ENCODE measurements at places on chromosomes 3 and 15.

DNA sequence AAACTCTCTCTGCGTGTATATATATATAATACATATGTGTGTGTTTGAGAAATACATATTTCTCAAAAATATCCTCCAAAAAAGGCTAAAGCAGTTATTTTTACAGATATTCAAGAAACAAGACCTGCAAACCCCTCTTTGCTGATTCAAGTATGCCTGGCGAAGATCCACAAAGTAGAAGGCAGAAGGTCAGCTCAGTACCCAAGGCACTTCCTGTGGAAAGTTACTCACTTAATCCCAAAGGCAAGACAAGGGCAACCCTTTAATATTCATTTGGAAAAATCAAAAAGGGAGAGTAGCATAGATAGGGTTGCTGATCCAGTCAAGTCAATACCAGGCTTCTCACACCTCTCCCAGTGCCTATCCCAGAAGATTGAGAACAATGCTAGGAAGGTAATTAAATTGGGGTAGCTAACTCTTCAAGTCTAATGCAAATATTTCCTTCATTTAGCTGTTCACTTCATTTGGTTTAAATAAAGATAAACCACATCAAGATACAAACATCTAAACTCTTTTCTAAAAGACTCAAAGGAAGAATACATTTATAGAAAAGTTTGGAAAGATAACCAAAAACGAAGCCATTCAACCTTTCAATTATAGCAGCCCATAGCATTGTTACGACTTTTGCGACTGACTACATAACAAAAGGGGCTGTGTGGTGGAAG, 7.2 kb downstream of the COX17 start:
- peaks cover 80% of the 10 kb centered on the region for H3K36me3 ChIP-seq
- H3K27ac ChIP-seq: peak overlapping the region; percentile 69
- H3K4me3 ChIP-seq: no peak overlapping the region
- no peaks in the 10 kb centered on the region for H3K27me3 ChIP-seq

- peaks cover 7% of the 10 kb centered on the region for H3K4me1 ChIP-seq
- DNase-seq: no peak
- no peak overlapping the region for H3K27ac ChIP-seq
- H3K4me3 ChIP-seq: no peak overlapping the region
- no peaks in the 10 kb centered on the region for H3K27me3 ChIP-seq
Observed at GRCh38 chr3:187888701-187889100, 143.4 kb upstream of the BCL6 start.

- no peaks in the 10 kb centered on the region for H3K4me1 ChIP-seq
- no peaks in the 10 kb centered on the region for H3K36me3 ChIP-seq
- H3K4me3 ChIP-seq: no peak overlapping the region
- no peak overlapping the region for H3K27ac ChIP-seq
Observed at GRCh38 chr3:53773611-53774368, 72.4 kb downstream of the CHDH start.

DNA sequence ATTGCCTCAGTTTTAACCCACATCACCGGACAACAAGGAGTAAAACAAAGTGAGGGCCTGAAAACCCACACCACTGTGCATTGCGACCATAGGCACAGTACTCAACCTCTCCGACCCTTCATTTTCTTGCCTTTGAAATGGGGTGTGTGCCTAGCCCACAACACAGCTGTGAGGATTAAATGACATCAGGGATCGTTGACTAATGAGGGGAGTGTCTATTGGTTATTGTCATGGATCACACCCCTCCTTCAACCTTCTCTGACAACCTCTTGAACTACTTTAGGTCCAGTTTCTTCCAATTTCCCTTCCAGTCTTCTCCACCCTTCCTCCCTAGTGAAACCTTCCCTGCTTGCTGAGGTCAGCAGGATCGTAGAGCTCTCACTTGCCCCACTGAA, 89.5 kb downstream of the HES1 start:
- no peak overlapping the region for H3K4me3 ChIP-seq
- H3K27ac ChIP-seq: no peak overlapping the region
- no peaks in the 10 kb centered on the region for H3K36me3 ChIP-seq
- peaks cover 7% of the 10 kb centered on the region for H3K4me1 ChIP-seq
- DNase-seq: no peak
- H3K27me3 ChIP-seq: peaks cover 34% of the 10 kb centered on the region

GRCh38 chr3:36957063-36957462, 12.2 kb upstream of the TRANK1 start:
- no peaks in the 10 kb centered on the region for H3K36me3 ChIP-seq
- no peak overlapping the region for H3K27ac ChIP-seq
- H3K27me3 ChIP-seq: no peaks in the 10 kb centered on the region
- H3K4me1 ChIP-seq: peaks cover 21% of the 10 kb centered on the region

- no peak overlapping the region for H3K4me3 ChIP-seq
- no peaks in the 10 kb centered on the region for H3K36me3 ChIP-seq
- no peak overlapping the region for H3K27ac ChIP-seq
- DNase-seq: no peak
- H3K27me3 ChIP-seq: no peaks in the 10 kb centered on the region
Observed at GRCh38 chr3:24315356-24315755, 179.3 kb downstream of the THRB start.

DNA sequence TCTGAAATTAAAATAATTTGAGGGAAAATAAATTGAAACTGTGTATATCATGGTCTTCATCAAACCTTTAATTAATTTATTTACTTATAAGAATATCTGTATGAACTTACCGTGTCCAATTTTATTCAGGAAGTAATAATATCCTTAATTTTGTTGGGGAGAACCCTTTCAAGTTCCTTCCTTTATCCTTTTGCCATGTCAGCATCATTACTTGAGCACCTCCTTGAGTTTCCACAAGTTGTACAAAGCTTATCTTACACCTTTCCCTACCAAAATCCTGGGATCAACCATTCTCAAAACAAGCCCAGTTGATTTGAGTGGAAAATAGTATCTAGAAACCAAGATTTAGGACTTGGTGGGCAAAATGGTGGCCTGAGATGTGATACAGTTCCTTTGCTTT, 37.3 kb downstream of the PLSCR2 start:
- H3K36me3 ChIP-seq: no peaks in the 10 kb centered on the region
- H3K4me1 ChIP-seq: no peaks in the 10 kb centered on the region
- no peak overlapping the region for H3K4me3 ChIP-seq

DNA sequence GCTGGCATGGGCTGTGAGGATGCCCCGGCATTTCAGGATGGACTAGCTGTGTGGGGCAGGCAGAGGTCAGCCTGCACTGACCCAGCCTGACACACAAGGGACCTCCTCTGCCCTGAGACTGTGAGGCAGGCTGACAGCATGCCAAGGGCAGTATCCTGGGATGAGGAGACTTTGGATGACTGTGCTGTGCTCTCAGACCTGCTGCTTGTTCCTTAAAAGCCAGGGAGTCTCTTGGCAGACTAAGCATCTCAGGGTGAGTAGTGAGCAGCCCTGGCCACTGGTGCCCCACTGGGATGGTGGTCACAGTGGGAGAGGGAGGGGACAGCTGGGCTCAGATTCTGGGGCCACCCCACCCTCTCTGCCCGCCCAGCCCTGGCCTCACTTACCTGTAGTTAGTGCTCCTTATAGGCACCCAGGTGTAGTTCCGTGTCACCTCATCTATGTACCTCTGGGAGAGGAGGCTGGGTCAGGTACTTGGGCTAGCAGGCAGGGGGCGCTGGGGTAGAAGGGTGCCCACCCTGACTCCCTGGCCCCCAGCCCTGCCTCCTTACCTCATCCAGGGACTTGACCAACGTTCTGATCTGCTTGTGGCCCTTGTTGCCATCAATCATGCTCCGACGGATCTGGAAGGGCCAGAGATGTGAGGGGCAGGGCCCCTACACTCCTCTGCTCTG, 16.1 kb upstream of the TMEM115 start:
- H3K4me1 ChIP-seq: peaks cover 2% of the 10 kb centered on the region
- DNase-seq: no peak
- H3K27me3 ChIP-seq: no peaks in the 10 kb centered on the region
- H3K4me3 ChIP-seq: no peak overlapping the region

- H3K27ac ChIP-seq: no peak overlapping the region
- H3K36me3 ChIP-seq: no peaks in the 10 kb centered on the region
- DNase-seq: no peak
- H3K4me1 ChIP-seq: no peaks in the 10 kb centered on the region
Observed at GRCh38 chr3:187567661-187568121, 102.5 kb downstream of the SST start.

- H3K4me1 ChIP-seq: peaks cover 28% of the 10 kb centered on the region
- H3K36me3 ChIP-seq: peaks cover 21% of the 10 kb centered on the region
- no peak overlapping the region for H3K4me3 ChIP-seq
- no peak overlapping the region for H3K27ac ChIP-seq
Observed at GRCh38 chr3:119924111-119925094, 142.5 kb downstream of the NR1I2 start.

DNA sequence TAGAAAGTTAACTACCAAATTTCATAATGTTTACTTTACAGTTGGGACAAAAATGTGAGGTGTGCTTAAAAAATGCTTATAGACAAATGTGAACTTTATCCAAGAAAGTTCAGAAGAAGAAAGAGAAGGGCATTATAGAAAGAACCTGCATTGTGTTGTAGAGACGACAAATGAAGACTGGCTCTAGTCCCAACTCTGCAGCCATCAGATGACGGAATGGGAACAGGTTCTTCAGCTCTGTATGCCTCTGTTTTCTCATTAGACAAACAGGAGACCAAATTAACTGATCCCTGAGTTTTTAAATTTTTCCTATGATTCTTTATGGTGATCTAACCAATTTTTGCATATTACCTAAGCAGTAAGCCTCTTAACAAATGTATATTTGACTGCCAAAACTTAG, 49.2 kb downstream of the PDZRN3 start:
- no peaks in the 10 kb centered on the region for H3K36me3 ChIP-seq
- H3K27me3 ChIP-seq: peaks cover 27% of the 10 kb centered on the region
- no peak for DNase-seq
- H3K4me1 ChIP-seq: no peaks in the 10 kb centered on the region

Data from activated T-cell treated with anti-CD3 and anti-CD28 coated beads, Interleukin-2, amount 50 U/mL, for 24 hours (primary cell).